HEK293T (cell line): ENCODE measurements at places on chromosomes 11 and 22.

DNA sequence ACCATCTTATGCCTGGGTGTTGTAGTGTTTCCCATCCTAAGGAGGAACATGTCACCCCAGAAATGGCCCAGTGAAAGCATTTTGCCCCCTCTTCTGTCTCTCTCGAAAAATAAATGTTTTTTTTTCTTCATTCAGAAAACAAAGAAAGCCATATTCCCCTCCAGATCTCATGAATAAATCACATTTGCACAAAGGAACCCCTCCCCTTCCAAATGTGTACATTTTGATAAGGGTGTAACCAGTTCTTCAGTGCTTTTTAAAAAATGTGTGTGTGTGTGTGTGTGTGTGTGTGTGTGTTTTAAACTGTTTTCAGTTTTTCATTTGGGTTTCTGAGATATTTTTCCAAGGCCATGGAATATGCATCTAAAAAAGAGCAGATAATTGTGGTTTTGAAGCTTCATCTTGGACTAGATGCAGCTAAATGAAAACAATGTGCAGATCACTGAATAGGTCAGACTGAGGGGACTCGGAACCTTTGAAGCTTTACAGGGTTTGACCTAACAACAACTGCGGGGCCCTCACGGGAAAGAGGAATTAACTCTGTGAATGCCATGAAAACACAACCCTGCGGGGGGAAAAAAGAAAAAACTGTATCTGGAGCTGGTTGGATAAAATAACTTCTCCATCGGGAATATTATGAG is 76.4 kb downstream of the YAP1 start:
- DNase-seq: no peak

GRCh38 chr11:34929794-34930763 is 13.7 kb downstream of the PDHX start:
- no peak for DNase-seq

DNA sequence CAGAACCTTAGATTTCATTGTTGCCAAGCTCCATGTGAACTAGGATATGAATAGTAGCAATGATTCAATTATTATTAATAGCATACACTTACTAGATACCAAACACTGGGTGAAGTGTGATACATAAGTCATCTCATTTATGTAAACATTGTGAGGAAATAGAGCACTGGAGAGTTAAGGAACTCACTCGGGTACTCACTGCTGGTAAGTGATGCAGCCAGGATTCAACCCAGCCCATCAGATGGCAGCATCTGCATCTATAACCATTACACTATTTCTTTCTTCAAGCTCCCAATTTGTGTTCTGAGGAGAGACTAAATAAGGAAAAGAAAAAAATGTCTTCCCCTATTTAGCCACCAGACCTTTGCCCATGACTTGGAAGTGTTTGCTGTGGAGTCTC is 10.2 kb upstream of the ALG8 start:
- DNase-seq: no peak

- DNase-seq: no peak
Observed at GRCh38 chr11:23404225-23405160, 544.2 kb upstream of the CCDC179 start.

- DNase-seq: no peak
Observed at GRCh38 chr11:2437516-2437915, 6.8 kb downstream of the TRPM5 start.

DNA sequence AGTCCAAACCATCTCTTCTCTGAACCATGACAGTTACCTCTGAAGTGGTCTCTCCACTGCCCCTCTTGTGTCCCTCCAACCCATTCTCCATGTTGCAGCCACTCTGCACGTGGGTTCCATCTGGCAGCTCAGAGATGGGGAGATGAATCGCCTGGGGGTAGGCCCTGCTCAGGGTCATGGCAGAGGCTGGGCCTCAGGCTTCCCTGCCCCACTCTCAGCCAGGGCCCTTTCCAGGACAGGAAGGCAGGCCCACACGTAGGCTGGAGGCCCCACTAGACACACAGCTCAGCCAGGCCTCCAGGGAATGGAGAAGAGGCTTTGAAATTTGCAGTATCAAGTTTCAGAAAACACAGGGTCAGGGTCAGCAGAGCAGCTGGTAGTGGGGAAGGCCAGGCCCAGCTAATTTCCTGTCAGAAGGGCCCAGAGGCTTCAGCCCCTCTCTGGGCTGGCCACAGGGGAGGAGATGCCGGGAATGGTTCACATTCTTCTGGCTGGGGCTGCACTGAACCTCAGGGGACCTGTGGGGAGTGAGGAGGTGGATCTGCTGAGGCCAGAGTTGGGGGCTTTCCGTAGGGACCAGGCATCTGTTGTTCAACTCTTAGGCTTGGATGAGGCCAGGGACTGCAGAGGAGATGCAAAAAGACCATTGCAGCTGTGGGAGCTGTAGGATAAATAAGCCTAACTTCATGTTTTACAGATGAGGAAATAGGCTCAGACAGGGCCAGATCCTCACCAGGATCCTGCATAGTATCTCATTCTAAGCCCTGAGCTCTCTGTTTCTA is 101.6 kb downstream of the SWAP70 start:
- no peak for DNase-seq

DNA sequence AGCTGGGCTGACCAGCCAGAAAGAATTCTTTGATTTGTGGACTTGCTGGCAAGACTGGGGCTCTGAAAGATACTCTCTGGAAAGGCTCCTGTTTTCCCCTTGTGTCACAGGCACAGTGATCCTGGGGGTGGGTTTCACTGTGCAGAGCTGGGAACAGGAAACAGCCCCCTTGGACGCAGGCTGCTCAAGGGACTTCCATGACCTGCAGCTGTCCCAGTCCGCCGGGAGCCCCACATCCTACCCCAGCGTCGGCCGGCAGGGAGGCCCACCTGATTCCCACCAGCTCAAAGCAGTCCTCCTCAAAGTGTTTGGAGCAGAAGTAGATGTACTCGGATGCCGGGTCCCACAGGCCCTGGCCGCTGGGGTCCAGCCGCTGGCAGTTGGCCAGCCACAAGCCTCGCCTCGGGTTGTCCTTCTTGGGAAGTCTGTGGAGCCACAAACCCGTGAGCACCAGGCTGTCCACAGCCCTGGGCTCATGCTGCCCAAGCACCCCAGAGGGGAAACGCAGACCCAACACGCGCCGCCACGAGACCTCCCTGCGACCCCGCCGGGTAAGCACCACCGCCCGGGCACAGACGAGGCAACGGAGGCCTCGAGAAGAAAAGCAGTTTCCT is 824 bp downstream of the THAP7 start:
- no peak for DNase-seq

DNA sequence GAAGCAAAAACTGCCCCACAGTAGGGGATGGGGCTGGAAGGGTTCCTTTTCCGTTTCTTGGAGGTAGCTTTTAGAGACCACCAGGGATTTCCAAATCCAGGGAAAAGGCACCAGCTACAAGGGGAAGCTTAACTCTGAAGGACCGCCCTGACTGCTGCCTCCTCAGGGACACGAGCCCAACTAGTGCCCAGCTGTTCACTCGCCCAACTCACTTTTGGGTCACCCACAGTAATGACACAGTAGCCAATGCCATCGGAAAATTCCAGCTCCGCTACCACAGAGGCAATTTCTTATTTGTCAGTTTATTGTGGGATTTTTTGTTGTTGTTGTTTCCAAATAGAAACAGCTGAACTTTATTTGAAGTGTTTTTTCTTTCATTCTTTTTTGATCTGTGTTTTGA is 141.3 kb downstream of the ATXN10 start:
- no peak for DNase-seq

DNA sequence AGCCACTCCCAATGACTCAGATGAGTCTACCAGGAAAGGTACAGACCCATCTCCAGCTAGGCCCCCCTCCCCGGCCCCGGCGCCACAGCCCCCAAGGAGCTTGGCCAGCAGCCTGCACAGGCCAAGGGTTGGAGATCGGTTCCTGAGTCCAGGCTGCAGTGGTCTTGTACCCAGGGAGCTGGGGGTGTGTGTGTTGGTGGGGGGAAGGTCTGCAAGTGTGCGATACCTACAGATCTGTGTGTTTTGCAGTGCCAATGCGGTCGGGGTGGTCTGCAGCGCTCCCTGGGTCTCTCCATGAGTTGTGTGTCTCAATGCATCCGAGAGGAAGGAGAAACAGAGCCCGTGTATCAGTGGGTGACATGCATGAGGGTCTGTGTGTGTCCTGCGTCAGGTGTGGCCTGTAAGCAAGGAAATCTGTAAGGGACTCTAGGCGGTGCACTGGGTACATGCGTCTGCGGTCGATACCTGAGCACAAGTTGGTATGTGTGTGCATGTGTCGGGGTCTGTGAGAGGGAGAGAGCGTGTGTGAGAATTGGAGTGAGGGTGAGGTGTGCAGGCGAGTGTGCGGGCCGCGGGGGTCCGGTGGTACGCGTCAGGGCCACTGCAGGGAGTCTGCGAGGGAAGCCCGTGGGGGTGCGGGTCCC is 645 bp downstream of the CDC42BPG start:
- no peak for DNase-seq

DNA sequence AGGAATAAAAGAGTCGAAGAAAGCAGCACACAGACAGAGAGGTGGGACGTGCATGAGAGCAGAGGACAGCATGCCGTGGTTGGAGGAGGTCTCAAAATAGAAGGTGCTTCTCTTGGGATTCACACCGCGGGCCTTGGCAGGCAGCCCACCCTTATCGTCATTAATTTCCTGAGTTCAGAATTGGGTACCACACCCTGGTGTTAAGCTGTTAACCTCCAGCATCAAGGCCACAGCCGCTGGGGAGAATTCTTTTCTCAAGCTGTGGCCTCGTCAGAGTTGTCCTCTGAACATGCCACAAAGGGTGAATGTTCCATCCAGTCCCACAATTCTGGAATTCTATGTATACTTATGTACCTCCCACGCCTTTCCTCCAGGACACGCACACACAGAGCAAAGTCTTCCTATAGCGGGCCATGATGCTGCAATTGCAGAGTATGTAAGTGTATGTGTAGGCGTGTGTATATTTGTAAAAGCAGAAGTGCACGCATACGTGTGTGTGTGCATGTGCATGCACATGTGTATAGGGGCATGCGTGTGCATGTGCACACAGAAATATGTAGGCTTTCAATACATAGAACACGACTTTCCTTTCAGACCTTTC is 39.0 kb downstream of the ADAMTS8 start:
- no peak for DNase-seq

- no peak for DNase-seq
Observed at GRCh38 chr11:44555031-44555800, 10.2 kb upstream of the CD82 start.

DNA sequence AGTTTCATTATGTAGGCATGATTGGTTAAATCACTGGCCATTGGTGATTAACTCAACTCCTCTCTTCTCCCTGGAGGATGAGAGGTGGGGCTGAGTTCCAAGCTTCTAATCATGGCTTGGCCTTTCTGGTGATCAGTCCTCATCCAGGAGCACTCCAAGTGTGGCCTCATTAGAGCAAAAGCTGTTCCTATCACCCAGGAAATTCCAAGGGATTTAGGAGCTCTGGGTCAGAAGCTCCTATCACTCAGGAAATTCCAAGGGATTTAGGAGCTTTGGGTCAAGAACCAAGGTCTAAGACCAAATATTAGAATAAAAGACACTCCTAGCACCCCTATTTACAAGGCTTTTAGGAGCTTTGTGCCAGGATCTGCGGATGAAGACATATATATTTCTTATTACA is 168.0 kb upstream of the BDNF start:
- DNase-seq: no peak

DNA sequence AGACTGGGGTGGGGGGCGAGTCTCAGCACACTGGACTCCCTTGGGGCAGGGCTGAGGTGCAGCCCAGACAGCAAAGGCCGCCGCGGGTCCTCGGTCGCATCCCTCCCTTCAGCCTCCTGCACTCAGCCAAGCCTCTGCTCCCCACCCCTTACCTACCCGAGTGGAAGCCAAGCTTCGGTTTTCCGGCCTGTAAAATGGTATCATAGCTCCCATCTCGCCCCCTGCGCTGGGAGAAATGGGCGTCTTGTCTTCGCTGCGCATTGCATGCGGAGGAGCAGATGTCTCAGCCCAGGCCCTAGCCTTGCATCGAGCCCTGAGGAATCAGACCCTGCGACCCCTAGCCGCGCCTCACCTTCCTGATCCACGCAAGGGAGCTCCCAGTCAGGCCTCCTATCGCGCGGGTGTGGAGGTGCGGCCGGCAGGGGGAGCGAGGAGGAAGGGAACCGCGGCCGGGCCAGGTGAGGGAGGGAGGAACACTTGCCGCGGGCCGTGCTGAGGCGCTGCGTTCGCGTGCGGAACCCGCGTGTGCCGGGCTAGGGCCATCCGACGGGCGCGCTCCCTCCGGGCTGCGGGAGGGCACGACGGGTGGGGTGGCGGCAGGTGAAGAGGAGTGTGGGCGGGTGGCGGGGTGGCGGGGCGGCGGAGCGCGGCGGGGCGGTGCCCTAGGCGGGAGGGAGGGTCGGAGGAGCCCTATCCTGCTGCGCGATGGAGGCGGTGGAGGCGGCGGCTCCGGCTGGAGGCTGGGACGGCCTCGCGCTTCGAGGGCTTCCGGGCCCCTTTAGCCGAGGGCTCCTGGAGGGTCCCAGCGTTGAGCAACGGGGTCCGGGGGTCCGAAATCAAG is 4.1 kb upstream of the TBX1 start:
- peak; percentile 73 for DNase-seq

- no peak for DNase-seq
Observed at GRCh38 chr11:70813651-70814050, 415.3 kb downstream of the CTTN start.

GRCh38 chr11:93166862-93167261 is 30.9 kb downstream of the SLC36A4 start:
- DNase-seq: no peak

DNA sequence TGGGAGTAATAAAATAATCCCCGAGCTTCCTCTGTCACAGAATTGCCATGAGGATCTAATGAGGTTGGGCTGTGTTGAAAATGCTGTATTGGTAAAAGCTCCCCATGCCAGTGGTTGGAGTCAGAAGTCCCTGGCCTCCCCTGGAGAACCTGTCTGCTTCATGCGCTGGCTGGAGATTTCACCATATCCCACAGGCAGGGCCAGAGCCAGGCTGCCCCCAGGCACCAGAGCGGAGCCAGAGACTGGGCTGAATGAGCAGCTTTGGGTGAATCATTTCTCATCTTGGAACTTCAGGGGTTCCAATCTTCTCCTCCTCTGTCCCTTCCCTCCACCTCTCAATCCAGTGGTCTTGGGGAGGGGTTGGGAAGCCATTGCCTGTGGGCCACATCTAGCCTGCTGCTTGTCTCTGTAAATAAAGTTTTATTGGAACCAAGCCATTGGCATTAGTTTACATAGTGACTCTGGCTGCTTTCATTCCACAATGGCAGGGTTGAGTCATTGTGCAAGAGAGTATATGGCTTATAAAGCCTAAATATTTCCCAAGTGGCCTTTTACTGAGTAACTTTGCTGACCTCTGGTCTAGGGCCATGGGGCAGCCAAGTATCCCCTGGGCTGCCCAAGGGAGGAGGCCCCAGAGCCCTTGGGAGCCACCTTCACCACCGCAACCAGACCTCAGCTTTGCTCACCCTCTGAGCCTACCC is 35.2 kb downstream of the LRRC10B start:
- DNase-seq: no peak
